ENCODE measurements at places on chromosomes 2 and 18. TPM values are rescaled to one million over a fixed set of nuclear protein-coding genes. Genes with fewer than 3 reads are reported as not detected.

- H3K4me3 ChIP-seq: no peak overlapping the region
- no peaks in the 10 kb centered on the region for H3K27me3 ChIP-seq
- H3K4me1 ChIP-seq: no peaks in the 10 kb centered on the region
- H3K36me3 ChIP-seq: no peaks in the 10 kb centered on the region
Observed at GRCh38 chr2:41038408-41038807, 586.5 kb upstream of the SLC8A1 start.

- H3K4me3 ChIP-seq: no peak overlapping the region
- DNase-seq: no peak
- no peaks in the 10 kb centered on the region for H3K36me3 ChIP-seq
- no peaks in the 10 kb centered on the region for H3K27me3 ChIP-seq
Observed at GRCh38 chr2:64825831-64826491, 163.2 kb upstream of the SLC1A4 start.

DNA sequence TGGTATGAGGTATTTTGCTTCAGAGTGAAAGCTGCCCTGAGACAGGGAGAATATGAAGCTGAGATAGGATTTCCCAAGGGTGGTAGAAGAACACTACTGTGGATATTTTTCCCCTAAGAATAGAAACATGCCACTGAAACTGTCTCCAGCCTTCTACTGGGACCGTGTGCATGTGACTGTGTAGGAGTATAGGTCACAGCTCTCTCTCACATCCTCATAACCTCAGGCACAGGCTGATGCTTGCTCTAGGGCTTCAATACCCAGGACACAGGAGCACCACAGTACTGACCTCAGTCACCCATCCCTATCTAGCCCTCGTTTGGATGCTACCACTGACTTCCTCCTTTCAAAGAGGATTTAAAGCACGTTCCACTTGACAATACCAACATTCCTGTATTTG lies 67.2 kb downstream of the REV1 start:
- H3K27me3 ChIP-seq: no peaks in the 10 kb centered on the region
- H3K36me3 ChIP-seq: peaks cover 33% of the 10 kb centered on the region
- H3K27ac ChIP-seq: no peak overlapping the region
- DNase-seq: no peak
- no peak overlapping the region for H3K4me3 ChIP-seq

DNA sequence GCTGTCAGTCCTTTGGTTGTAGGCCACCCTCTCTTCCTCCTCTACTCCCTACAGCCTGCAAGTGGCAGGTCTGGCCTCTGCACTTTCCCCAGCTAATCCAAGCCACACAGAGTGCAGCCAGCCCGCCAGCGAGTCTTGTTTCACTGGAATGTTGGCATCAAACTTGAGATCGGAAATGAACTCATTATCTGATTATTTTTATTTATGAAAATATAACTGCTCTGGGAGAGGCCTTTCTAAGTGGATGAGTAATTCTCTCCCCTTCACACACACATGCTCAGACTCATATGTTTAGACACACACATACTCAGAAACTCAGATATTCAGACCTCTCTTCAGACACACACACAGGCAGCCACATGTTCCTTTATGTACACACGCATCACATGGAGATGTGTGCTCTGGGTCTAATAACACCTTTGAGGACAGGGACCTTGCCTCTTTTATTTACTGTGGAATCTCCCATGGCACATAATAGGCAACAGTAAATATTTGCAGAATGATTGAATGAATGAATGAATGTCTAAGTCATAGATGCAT lies 151.3 kb downstream of the ZFP36L2 start:
- no peaks in the 10 kb centered on the region for H3K36me3 ChIP-seq
- no peaks in the 10 kb centered on the region for H3K27me3 ChIP-seq
- peak overlapping the region; percentile 93 for H3K27ac ChIP-seq
- H3K4me1 ChIP-seq: peaks cover 86% of the 10 kb centered on the region
- H3K4me3 ChIP-seq: no peak overlapping the region

DNA sequence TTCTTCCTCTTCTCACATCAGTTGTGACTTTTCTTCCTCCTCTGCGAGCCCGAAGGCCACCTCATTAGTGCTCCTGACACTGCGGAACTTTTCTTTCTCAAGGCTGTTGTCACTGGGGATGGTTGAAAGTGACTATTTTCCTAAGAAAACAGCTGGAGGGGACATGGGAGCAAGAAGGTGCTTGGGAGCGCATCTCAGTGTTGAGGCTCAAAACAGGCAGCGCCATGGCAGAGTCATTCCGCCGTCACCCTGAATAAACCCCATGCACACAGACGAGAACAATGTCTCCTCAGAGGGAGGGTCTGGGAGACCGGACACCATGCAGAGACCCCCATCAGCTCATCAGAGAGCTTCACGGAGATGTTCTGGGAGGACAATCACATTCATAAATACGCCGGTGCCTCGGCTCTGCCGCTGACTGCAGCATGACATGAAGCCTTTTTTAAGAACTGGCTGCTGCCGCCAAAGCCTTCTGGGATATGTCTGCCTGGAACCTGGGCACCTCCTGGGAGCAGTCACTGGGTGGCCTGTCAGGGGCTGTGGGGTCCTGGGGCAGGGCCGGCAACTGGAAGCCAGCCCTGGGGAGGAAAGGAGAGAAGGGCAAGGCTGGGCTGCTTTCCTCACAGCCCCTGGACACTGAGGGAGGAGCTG lies 19.2 kb downstream of the ATOH8 start:
- H3K27ac ChIP-seq: peak overlapping the region; percentile 93
- H3K4me1 ChIP-seq: peaks cover 93% of the 10 kb centered on the region
- H3K27me3 ChIP-seq: peaks cover 10% of the 10 kb centered on the region
- H3K4me3 ChIP-seq: peak overlapping the region; percentile 28

- no peak overlapping the region for H3K4me3 ChIP-seq
- no peaks in the 10 kb centered on the region for H3K36me3 ChIP-seq
- no peaks in the 10 kb centered on the region for H3K27me3 ChIP-seq
- no peak overlapping the region for H3K27ac ChIP-seq
- DNase-seq: no peak
Observed at GRCh38 chr2:196370381-196370780, 199.0 kb upstream of the STK17B start.

DNA sequence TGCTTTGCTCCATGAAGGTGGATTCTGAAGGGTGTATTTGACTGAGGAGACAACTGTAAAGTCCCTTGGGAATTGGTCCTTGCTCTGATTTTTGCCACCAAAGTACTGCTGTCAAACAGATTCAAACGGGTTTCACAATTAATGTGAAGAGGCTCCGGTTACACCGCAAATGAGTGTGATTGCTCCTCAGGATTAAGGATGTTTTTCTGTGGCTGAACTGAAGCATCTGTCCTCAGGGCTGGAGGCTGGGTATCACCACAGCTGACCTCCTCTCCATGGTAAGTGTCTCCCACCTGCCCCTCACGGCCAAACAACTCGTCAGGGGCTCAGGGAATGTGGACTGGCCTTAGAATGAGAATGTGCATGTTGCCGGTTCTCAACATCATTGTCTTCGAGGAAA lies 130.4 kb upstream of the NDUFV2 start:
- no peak overlapping the region for H3K4me3 ChIP-seq
- DNase-seq: no peak
- peaks cover 2% of the 10 kb centered on the region for H3K4me1 ChIP-seq
- no peaks in the 10 kb centered on the region for H3K36me3 ChIP-seq

DNA sequence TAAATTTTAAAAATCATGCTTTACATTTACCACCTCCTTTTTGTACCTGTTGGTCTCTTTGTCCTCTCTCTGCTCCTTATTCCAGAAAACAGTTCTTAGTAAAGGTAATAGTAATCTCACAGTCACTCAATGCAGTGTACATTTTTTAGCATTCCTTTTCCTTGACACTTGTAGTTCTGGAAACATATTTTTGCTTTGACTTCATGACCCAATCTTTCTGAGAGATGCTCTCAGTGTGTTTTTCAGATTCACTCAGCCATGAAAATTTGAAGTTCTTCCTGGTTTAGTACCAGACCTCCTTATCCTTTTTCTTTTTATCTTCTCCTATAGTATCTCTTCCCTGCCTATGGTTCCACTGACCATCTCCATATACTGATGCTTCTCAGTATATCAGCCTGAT lies 747.5 kb upstream of the ZEB2 start:
- H3K36me3 ChIP-seq: no peaks in the 10 kb centered on the region
- DNase-seq: no peak
- no peak overlapping the region for H3K4me3 ChIP-seq
- H3K27me3 ChIP-seq: no peaks in the 10 kb centered on the region

- H3K36me3 ChIP-seq: peaks cover 13% of the 10 kb centered on the region
- peak; percentile 43 for DNase-seq
- H3K4me1 ChIP-seq: peaks cover 6% of the 10 kb centered on the region
- H3K27ac ChIP-seq: no peak overlapping the region
- no peak overlapping the region for H3K4me3 ChIP-seq
- H3K27me3 ChIP-seq: no peaks in the 10 kb centered on the region
Observed at GRCh38 chr2:24785671-24786321, 7.4 kb downstream of the PTRHD1 start.

GRCh38 chr2:217826520-217826919 lies 176.3 kb downstream of the TNS1 start:
- H3K4me1 ChIP-seq: peaks cover 62% of the 10 kb centered on the region
- no peak overlapping the region for H3K4me3 ChIP-seq
- peaks cover 77% of the 10 kb centered on the region for H3K36me3 ChIP-seq
- H3K27ac ChIP-seq: peak overlapping the region; percentile 92
- DNase-seq: peak; percentile 90

Gene NPAS2
- total RNA-seq: 2.9 TPM

Gene SYT4
- total RNA-seq: 0.13 TPM

Gene PLGLB1
- total RNA-seq: 1.6 TPM

Measured in muscle of leg (tissue), 16 donors.